ENCODE measurements at places on chromosomes 6 and 20.

DNA sequence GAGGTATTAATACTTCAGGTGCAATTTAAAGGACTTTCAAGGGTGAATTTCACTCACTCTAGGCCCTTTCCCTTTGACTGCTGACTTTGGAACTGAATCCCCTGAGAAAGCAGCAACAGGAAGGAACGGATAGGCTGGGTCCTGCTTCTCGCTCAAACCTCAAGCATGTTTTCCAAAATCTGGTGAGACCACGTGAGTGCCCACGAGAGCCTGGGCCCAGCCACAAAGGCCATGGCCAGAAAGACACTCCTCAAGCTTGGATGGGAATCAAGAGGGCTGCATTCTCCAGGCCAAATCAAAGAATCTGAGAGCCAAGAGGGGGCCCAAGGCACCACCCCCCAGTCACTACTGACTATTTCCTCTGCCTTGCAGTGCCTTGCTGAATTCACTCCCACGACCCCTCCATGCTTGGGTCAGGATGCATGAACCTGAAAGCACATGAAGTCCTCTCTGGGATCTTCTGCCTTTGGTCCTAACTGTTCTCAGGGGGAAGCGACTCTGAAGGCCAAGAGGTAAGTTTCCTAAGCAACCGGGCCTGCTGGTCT is 146.1 kb downstream of the NFATC2 start:
- no peak for DNase-seq

DNA sequence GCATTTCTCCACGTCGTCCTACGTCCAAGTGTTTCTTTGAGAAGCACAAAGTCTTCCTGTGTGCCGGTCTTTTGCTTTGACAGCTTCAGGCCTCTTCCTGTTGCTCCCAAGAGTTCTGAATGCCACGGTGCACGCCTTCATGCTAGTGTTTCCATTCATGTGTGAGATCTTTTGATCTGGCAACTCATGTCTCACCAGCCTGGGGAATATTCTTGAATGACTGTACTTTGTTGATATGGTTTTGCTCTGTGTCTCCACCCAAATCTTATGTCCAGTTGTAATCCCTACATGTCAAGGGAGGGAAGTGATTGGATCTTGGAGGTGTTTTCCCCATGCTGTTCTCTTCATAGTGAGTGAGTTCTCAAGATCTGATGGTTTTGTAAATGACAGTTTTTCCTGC is 129.6 kb upstream of the THBS2 start:
- DNase-seq: no peak

GRCh38 chr20:36394340-36394965 is 88.3 kb downstream of the DLGAP4 start:
- no peak for DNase-seq

GRCh38 chr6:161228921-161229591 is 44.8 kb downstream of the AGPAT4 start:
- DNase-seq: no peak

DNA sequence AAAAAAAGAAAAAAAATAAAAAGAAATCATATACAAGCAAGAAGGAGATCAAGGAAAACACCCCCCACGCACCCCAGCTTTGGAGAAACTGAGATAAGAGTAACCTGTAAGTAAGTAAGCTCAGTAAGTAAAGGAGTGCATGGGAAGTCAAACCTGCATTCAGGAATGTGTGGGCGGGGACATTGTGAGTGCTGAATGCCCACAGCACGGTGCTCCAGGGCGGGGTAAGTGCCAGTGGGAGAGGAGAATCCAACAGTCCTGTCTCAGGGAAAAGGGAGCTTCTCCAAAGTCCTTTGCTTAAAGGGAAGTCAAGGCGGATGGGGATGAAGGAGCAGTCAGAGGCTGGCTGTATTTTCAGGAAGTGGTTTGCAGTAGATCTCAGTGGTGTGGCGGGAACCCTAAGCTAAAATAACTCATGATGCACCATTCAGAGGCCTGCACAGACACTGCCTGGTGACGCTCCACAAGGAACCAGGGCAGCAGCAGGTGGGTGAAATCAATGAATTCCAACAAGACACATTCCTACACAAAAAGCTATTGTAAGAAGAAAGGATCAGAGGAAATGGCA is 368.0 kb downstream of the QKI start:
- no peak for DNase-seq
